ENCODE measurements at places on chromosomes 7 and 10. TPM values are rescaled to one million over a fixed set of nuclear protein-coding genes. Genes with fewer than 3 reads are reported as not detected.

DNA sequence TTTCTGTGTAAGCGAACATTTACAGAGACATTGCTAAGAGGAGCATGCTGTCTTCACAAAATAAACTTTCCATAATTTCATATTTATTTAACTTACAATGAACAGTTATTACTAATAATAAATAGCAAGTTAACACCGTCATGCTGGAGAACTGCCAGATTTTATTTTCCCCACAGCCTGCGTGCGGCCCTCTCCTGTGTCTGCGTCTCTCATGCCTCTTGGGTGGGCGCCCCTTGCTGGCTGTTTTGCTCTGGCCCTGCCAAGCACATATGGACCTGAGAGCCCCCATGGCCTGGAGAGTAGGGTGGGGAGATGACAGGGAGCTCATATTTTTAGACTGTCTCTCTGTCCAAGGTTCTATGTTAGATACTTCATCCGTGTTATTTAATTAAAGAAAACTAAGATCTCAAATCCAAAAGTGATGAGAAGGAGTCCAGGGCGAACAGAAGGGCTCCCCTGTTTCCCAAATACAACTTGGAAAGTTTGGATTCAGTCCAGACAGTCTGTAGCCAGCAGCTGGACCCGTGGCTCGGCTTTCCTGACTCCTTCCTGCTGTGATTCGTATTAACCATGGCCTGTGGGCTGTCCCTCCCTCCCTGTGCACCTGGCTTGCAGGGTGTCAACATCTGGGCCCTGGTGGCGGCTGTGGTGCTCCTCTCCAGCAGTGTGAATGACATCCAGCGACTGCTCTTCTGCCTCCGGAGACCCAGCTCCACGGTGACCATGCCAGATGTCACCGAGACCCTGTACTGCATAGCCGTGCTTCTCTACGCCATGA, 20.5 kb downstream of the FBH1 start:
- DNase-seq = no peak

- no peak for DNase-seq
Observed at GRCh38 chr7:26340476-26341018, 48.9 kb downstream of the SNX10 start.

DNA sequence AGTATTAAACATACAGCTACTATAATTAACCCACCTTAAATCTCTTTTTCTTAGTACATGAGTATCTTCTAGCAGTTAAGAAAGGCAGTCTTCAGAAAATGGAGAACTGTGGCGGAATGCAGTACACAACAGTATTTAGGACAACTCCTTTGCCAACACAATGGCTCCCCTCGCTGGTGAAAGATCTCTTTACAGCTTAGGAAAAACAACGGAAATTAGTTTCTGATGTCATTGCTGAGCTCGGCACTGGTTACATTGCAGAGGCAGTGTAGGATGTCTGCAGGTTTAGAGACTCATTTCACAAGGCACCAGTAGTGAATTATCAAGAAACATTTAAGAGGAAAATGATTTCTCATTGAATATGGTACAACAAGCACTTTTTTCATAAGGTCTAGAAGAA, 43.4 kb downstream of the GLRX3 start:
- no peak for DNase-seq

- no peak for DNase-seq
Observed at GRCh38 chr10:36141856-36142560, 499.9 kb upstream of the FZD8 start.

The CNPY1 gene
- polyA plus RNA-seq = not detected

The PHKG1 gene
- polyA plus RNA-seq = 39.2 TPM

The SFR1 gene
- 9.6 TPM for polyA plus RNA-seq

GRCh38 chr10:99938563-99938962, 71.2 kb downstream of the DNMBP start:
- no peak for DNase-seq

- no peak for DNase-seq
Observed at GRCh38 chr7:20240080-20240926, 23.1 kb upstream of the MACC1 start.

GRCh38 chr7:129569811-129570215, 41.7 kb upstream of the NRF1 start:
- DNase-seq = no peak

Measured in psoas muscle (tissue), 8 donors.